ENCODE measurements at places on chromosomes 6 and 20.

DNA sequence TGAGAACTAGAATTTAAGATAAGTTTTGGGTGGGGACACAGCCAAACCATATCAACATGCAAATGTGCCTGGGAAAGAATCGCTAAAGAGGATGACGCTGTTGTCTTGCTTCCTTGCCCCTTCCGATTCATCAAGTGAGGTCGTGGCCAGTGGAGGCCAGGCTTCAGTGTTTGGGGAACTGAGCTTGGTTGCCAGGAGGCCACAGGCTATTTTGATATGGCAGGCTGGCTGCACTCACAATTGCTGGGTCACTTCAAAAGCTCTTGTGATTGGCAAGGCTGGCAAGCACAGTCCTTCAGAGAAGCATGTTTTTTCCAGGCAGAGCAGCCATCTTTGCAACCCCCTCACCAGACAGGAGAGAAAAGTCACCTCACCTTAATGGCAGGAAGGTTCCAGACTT is 45.8 kb downstream of the SAMD5 start:
- no peak for DNase-seq

DNA sequence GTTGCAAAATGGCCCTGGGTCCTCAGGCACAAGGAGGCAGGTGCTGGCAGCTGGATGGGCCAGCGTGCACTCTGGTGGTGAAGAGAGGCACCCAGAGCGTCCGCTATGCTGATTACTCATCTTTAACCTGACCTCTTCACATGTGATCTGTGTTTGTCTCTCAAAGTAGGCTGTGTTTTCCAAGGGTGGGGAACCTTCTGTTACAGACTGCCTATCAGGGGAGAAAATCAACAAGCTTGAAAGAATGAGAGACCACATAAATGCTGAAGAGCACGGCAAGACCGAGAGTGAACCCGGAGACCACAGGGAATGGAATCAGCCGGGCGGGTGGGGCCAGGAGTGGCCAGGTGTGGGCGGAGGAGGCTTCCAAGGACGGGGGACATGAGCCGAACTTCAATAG is 16.2 kb downstream of the BNIP5 start:
- no peak for DNase-seq

DNA sequence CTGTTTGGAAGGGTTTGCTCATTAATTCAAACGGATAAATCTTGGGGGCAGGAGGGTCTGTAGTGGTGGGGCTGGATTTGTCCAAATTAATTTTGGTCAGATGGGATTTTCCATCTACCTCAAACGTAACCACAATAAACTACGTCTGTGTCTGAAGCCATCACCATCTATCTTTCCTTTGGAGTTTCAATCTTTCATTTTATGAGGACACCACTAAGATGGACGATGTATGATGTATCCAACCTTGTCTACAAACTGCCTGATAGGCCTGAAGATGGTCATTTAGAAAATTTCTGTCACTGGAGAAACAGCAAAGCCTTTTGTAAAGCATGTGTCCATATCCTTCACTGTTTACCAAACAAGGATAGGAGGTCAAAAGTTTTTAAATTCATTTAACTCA is 138.6 kb upstream of the MARCKS start:
- DNase-seq = no peak

- no peak for DNase-seq
Observed at GRCh38 chr20:13220194-13220903, 725 bp upstream of the ISM1 start.

- DNase-seq = peak; percentile 22
Observed at GRCh38 chr20:51413857-51414256, 128.7 kb downstream of the NFATC2 start.

DNA sequence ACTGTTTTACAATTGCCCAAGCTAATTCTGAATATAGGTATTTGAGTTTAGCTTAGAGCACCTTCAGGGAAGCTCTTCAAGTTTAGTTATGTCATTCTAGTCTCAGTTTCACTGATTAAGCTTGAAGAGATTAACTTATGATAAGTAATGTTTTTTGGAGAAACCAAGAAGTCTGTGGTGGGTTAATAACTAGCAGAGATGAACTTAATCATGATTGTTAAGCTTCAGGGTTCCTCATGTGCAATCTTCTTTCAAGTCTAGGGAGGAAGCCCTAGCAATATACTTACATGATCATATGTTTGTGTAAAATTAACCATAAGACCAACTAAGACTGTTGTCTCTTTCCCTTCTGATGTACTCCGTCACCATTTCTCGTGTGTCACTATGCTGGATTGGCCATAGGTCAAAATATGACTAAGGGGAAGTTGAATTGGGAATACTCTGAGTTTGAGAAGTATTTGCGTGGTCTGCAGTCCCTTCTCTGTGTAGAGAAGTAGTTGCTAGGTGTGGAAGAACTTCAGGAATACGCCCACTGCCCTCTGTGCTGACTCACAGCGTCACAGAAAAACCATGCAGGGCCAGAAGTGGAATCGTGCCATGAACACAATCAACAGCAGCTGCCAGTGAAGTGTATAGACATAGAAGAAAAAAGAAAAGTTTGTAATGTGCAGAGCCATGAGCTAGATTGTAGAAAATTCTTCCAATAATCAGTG is 88.3 kb downstream of the SH3BGRL2 start:
- no peak for DNase-seq
